ENCODE measurements at places on chromosomes 4 and X.

GRCh38 chr4:123825596-123826291 lies 429.1 kb downstream of the SPRY1 start:
- no peaks in the 10 kb centered on the region for H3K27me3 ChIP-seq
- H3K4me3 ChIP-seq, result no peak overlapping the region
- DNase-seq, result no peak
- no peak overlapping the region for H3K27ac ChIP-seq
- H3K36me3 ChIP-seq, result no peaks in the 10 kb centered on the region

DNA sequence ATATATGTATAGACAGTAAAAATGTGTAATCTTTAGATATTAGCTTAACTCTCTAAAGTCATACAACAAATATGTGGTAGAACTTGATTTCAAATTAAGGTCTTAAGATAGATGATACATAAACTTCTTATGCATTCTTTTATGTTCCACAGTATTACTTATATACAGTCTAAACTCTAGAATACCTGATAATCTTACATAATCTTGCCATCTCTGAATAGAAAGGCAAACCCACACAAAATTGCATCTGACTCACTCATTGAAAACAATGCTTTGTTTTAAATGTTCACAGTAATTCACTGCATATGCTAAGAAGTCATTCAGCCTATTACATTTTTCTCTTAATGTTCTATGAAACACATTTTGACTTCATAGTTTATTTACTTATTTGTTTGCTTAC lies 10.1 kb downstream of the SULT1B1 start:
- H3K36me3 ChIP-seq, result peaks cover 18% of the 10 kb centered on the region
- H3K4me1 ChIP-seq, result no peaks in the 10 kb centered on the region
- H3K27me3 ChIP-seq, result no peaks in the 10 kb centered on the region
- H3K4me3 ChIP-seq, result no peak overlapping the region

GRCh38 chr4:142557239-142557801 lies 288.8 kb downstream of the INPP4B start:
- no peak overlapping the region for H3K4me3 ChIP-seq
- no peaks in the 10 kb centered on the region for H3K36me3 ChIP-seq
- H3K27ac ChIP-seq, result peak overlapping the region; percentile 38
- no peaks in the 10 kb centered on the region for H3K27me3 ChIP-seq
- H3K4me1 ChIP-seq, result peaks cover 10% of the 10 kb centered on the region

GRCh38 chrX:41785685-41786084 lies 61.7 kb downstream of the GPR82 start:
- H3K27me3 ChIP-seq, result no peaks in the 10 kb centered on the region
- peaks cover 9% of the 10 kb centered on the region for H3K36me3 ChIP-seq
- no peaks in the 10 kb centered on the region for H3K4me1 ChIP-seq
- no peak for DNase-seq

DNA sequence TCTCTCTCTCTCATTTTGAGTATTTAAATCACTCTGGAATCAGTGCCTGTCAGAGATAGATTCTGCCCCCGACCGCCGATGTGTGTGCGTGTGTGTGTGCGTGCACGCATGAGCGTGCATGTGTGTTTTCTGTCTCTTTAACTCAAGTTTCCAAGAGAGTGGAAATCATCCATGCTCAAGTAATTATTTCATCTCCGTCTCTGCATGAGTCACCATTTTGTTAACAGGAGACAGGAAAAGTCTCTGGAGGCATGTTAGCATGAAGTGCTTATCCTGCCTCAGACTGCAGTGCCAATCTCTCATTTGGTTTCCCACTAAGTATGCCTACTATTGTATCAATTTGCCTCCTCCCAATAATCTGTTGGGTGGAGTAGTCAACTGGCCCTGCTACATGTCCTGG lies 182.9 kb upstream of the NHS start:
- H3K27me3 ChIP-seq, result no peaks in the 10 kb centered on the region
- no peaks in the 10 kb centered on the region for H3K36me3 ChIP-seq
- H3K27ac ChIP-seq, result no peak overlapping the region
- H3K4me1 ChIP-seq, result no peaks in the 10 kb centered on the region
- no peak overlapping the region for H3K4me3 ChIP-seq

GRCh38 chr4:173490256-173490655 lies 39.8 kb downstream of the HAND2 start:
- no peak overlapping the region for H3K4me3 ChIP-seq
- H3K4me1 ChIP-seq, result peaks cover 7% of the 10 kb centered on the region
- no peaks in the 10 kb centered on the region for H3K36me3 ChIP-seq
- H3K27me3 ChIP-seq, result peaks cover 15% of the 10 kb centered on the region
- H3K27ac ChIP-seq, result no peak overlapping the region

- H3K27ac ChIP-seq, result no peak overlapping the region
- H3K27me3 ChIP-seq, result no peaks in the 10 kb centered on the region
- no peaks in the 10 kb centered on the region for H3K36me3 ChIP-seq
- H3K4me1 ChIP-seq, result no peaks in the 10 kb centered on the region
- no peak for DNase-seq
- no peak overlapping the region for H3K4me3 ChIP-seq
Observed at GRCh38 chrX:17656556-17656955, 80.7 kb upstream of the SCML1 start.

GRCh38 chrX:154458116-154458953 lies at the start of gene PLXNA3:
Gene PLXNA3 (plus strand): TSS chrX:154458281. CDS start chrX:154460184, 1,903 bp downstream.
- peak within 1 kb of the TSS; percentile 42 for H3K27ac ChIP-seq
- peaks cover 17% of the 10 kb centered on the region for H3K36me3 ChIP-seq
- no peaks in the 10 kb centered on the region for H3K27me3 ChIP-seq
- DNase-seq, result no peak

GRCh38 chr4:5619913-5620625 lies 88.3 kb downstream of the EVC2 start:
- H3K27ac ChIP-seq, result no peak overlapping the region
- H3K36me3 ChIP-seq, result peaks cover 13% of the 10 kb centered on the region
- H3K4me1 ChIP-seq, result peaks cover 11% of the 10 kb centered on the region
- no peak overlapping the region for H3K4me3 ChIP-seq

- H3K36me3 ChIP-seq, result no peaks in the 10 kb centered on the region
- H3K4me3 ChIP-seq, result no peak overlapping the region
- H3K27me3 ChIP-seq, result no peaks in the 10 kb centered on the region
- DNase-seq, result no peak
- peaks cover 5% of the 10 kb centered on the region for H3K4me1 ChIP-seq
Observed at GRCh38 chr4:82267506-82267905, 106.3 kb downstream of the HNRNPD start.

DNA sequence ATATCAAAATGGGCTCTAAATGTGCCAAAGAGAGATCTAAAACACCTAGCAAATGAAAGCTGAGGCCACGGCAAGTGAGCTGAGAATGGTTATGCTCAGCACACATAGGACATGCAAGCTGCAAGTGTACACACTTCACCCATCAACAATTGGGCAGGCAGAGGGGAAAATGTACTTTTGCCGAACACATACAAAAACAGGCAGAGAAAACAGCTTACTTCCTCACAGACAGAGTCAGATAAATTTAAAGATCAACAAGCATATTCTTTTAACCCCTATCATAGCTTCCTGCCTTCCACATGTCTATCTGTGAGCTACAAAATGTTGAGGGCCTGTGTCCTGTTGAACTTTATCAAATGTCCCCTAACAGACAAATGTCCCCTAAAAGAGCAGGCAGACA lies 60.3 kb downstream of the SH3KBP1 start:
- DNase-seq, result no peak
- H3K27me3 ChIP-seq, result no peaks in the 10 kb centered on the region
- H3K4me1 ChIP-seq, result peaks cover 3% of the 10 kb centered on the region
- H3K36me3 ChIP-seq, result no peaks in the 10 kb centered on the region
- H3K27ac ChIP-seq, result no peak overlapping the region

DNA sequence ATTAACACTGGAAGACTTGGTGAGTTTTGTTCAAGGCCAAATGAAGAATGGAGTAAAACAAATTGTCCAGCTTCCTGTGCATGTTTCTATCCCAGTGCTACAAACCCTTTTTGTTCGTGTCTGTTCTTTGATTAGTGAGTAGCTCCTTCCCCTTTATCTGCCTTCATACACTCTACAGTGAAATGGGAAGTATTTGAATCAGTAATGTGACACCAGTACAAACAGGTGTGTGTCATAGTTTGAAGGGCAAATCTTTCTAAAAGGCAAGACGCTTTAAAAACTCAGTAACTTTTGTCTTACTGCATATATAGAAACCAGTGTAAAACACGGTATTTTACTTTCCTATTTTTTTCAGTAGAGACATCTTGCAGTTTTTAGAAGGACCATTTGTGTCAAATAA lies 5.9 kb downstream of the ARHGEF38 start:
- H3K36me3 ChIP-seq, result no peaks in the 10 kb centered on the region
- H3K4me1 ChIP-seq, result peaks cover 18% of the 10 kb centered on the region
- H3K27me3 ChIP-seq, result no peaks in the 10 kb centered on the region
- peak overlapping the region; percentile 14 for H3K27ac ChIP-seq
- no peak overlapping the region for H3K4me3 ChIP-seq

DNA sequence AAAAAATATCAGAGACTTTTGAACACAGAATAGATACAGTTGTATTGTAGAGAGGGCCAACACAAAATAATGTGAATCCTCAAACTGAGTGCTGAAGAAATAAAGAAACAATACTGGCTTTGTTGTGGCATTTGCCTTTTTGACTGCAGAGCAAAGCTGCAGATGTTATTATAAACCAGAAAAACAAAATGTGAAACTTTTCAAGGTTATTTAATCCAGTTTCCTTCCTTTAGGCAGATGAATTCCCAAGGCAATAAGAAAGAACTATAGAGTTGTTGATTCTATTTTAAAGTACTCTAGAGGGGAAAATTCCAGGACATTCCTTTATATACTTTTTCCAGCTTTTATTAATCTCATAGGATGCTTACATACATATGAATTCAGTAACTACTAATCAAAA lies 186.8 kb downstream of the NDST4 start:
- no peaks in the 10 kb centered on the region for H3K4me1 ChIP-seq
- H3K4me3 ChIP-seq, result no peak overlapping the region
- no peak for DNase-seq
- no peak overlapping the region for H3K27ac ChIP-seq
- no peaks in the 10 kb centered on the region for H3K36me3 ChIP-seq

DNA sequence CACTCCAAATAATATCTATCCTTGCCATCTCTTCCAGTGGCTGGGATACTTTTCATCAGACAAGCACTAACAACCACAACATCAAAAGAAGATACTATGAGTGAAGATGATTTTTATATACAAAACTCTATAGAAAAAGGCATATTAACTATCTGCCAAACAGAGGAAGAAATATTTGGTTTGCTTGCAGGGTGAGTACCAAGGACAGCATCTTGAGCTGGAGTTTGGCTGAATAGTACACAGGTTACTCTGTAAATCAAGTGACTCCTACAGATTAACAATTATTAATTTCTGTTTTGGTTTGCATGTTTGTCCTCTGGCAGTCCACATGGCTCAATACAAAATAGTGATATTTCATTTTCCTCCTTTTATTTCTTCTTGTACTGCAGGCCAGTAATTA lies 248.0 kb downstream of the RBMX2 start:
- no peak overlapping the region for H3K4me3 ChIP-seq
- H3K27ac ChIP-seq, result no peak overlapping the region
- H3K27me3 ChIP-seq, result no peaks in the 10 kb centered on the region
- no peaks in the 10 kb centered on the region for H3K4me1 ChIP-seq
- no peaks in the 10 kb centered on the region for H3K36me3 ChIP-seq

GRCh38 chr4:54225598-54226403 lies 3.3 kb upstream of the PDGFRA start:
- peak overlapping the region; percentile 45 for H3K4me3 ChIP-seq
- no peaks in the 10 kb centered on the region for H3K36me3 ChIP-seq
- peaks cover 83% of the 10 kb centered on the region for H3K27me3 ChIP-seq
- peaks cover 25% of the 10 kb centered on the region for H3K4me1 ChIP-seq
- DNase-seq, result peak; percentile 13
- peak overlapping the region; percentile 70 for H3K27ac ChIP-seq

DNA sequence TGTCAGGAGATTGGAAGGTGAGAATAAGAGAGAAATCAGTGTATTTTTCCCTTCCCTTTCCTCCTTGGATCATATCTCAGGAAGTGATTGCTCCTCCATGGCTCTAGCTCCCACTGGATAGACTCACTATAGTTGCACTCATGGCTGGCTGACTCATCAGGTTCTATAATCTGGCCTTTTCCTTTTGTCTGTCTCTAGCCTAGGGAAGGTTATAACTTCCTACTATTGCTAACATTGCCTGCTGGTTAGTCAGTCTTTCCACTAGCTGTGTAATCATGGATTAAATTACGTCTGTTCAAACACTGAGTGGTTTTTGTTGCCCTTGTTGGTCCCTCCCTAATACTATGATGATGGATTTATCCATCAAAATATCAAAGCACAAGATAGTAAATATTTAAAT lies 195.5 kb upstream of the VEGFC start:
- H3K4me1 ChIP-seq, result no peaks in the 10 kb centered on the region
- no peak overlapping the region for H3K27ac ChIP-seq
- H3K36me3 ChIP-seq, result no peaks in the 10 kb centered on the region
- no peaks in the 10 kb centered on the region for H3K27me3 ChIP-seq

DNA sequence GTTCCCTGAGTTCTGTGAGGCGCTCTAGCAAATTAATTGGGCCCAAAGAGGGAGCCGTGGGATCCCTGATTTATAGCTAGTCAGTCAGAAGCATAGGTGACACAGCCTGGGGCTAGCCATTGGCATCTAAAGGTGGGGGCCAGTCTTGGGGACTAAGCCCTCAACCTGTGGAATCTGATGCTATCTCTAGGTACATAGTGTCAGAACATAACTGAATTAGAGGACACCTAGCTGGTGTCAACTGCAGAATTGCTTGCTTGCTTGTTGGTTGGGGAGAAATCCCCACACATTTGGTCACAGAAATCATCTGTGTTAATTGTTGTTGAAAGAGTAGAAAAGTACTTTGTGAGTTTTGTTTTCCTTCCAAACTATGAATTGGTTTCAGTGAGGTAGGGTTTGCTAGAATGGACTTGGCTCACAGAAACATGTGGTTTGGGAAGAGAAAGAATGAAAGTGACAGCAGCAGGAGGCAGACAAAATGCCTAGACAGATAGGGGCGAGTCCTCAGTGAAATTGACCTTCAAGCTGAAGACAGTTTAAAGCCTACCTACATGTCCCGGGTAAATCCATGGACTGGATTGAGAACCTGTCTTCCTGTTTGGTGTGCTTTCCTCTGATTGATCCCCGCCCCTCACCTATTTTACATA lies 12.8 kb upstream of the GPR82 start:
- H3K27ac ChIP-seq, result no peak overlapping the region
- no peak for DNase-seq
- no peak overlapping the region for H3K4me3 ChIP-seq
- peaks cover 1% of the 10 kb centered on the region for H3K4me1 ChIP-seq

GRCh38 chr4:162265802-162266201 lies 102.0 kb upstream of the FSTL5 start:
- H3K27ac ChIP-seq, result no peak overlapping the region
- H3K36me3 ChIP-seq, result no peaks in the 10 kb centered on the region
- no peaks in the 10 kb centered on the region for H3K4me1 ChIP-seq
- no peak overlapping the region for H3K4me3 ChIP-seq

All from large intestine (tissue), 12 donors.